ENCODE measurements at places on chromosomes 13 and 19.

- DNase-seq, result no peak
These were observed 32.1 kb downstream of the CYP2B6 start for GRCh38 chr19:41023193-41023592.

GRCh38 chr19:1473085-1473851, 5.7 kb downstream of the C19orf25 start:
- DNase-seq, result no peak

GRCh38 chr19:48596237-48596636, 10.3 kb upstream of the SPACA4 start:
- no peak for DNase-seq

GRCh38 chr13:112434937-112435523, 58.9 kb downstream of the SPACA7 start:
- DNase-seq, result no peak

DNA sequence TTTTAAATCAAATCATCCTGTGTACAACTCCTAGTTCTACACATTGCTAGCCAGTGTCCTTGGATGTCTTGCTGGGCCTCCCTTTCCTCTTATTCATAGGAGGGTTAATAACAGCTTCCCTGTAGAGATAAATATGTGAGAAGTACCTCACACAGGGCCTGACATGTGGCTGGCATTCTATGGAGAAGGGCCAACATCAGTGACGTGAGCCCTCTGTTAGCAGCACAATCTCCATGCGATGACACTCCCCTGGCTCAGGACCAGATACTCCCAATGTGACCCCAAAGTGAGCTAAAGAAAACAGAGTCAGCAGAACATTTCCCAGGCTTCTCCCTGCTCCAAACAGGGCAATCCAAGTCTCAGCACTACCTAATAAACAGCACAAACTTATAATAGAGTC, 818.4 kb downstream of the DIAPH3 start:
- DNase-seq, result no peak

DNA sequence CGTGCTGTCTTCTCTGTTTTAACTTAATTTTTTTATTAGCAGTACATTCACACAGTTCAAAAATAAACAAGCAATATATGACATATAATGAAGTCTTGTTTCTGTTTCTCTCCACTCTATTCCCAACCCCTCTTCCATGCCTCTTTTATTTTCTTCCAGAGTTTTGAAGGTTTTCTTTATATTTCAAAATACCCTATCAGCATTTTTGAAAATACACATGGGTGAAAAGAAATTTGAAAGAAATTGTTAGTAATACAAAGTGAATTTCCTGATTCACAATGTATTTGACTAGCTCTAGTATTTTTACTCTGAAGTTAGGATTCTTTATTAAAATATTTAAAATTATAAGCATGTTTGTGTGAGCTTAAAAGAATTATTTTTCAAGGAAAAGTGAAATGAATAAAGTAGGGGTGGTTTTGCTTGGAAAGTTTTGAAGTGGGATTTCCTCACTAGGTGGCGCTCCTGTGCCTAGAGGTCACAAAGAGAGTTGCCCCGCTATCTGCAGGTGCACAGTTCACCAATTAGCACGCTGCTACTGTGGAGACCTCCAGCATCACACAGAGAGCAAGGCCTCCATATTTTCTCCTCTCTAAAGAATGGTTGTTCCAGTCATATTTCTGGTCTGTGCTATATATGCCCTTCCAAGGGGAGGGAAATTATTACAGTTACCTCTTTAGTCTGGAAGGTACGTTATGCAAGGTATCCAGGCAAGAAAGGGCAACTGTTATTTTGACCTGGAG, 37.6 kb downstream of the SOX21 start:
- DNase-seq, result peak; percentile 16

DNA sequence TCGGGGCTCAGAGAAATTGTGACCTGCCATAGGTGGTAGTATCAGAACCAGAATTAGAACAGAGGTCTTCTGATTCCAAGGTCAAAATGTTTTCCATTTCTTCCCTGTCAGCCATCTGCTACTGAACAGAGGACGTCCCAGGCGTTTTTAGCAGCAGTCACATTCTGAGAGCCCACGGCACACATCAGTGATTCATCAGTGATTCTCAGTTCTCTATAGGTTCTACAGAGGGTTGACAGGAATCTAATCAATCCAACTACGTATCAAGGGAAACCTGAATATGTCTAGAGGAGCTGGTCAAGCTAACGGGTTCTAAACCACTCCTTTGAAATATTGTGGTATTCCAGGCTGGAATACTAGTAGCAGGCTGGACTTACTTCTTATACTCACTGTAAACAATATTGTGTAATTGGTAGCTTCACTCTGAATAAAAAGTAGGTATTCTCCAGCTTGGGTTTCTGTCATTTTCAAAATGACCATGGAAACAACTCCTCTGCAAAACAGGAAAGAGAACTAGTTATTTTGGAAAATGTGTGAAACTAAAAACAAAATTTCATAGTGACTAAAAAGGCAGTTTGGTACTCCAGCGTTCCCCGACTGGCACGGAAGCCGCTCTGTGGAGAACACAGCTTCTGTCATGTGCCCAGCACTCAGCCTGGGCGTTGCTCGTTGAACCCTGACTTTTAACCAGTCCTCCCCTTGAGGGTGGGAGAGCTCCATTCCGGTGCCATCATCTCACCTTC, 43.2 kb downstream of the FLT3 start:
- no peak for DNase-seq

- peak; percentile 39 for DNase-seq
These were observed 1.2 kb downstream of the ZSWIM4 start for GRCh38 chr19:13796301-13797057.

- DNase-seq, result no peak
These were observed 107.3 kb upstream of the ZNF507 start for GRCh38 chr19:32238076-32238475.

DNA sequence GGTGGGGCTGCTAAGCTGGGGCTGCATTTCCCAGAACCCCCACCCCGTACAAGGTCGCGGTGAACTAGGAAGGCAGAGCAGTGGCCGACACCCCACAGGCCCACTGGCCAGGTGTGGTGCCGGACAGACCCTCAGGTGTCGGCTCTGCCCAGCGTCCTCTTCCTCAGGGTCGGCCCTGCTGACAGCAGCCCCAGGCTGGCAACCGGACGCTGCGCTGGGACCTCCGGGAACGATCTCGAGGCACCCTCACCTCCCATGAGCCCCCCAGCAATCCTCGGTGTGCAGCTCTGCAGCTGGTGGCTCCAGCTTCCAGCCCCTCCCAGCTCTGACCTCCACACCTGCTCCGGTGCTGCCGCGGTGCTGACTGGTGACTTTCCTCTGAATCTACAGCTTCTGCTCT, 142.9 kb upstream of the SPACA7 start:
- no peak for DNase-seq

DNA sequence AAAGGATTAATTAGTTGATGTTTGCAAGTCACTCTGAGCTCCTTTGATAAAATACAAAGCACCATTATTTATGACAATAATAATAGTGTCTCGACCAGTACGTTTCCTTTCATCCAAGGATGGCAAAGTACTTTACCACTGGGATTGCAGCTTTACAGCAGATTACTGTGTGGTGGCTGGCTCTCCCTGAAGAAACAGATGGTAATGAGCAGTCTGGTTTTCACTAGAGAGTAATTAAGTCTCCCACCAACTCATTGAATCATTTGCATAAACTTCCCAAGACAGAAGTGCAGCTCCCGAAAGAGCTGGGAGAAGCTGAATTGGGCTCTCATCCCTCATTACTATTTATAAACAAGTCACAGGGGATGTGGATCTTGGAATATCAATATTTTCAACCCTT, 48.7 kb downstream of the KLF5 start:
- DNase-seq, result no peak

DNA sequence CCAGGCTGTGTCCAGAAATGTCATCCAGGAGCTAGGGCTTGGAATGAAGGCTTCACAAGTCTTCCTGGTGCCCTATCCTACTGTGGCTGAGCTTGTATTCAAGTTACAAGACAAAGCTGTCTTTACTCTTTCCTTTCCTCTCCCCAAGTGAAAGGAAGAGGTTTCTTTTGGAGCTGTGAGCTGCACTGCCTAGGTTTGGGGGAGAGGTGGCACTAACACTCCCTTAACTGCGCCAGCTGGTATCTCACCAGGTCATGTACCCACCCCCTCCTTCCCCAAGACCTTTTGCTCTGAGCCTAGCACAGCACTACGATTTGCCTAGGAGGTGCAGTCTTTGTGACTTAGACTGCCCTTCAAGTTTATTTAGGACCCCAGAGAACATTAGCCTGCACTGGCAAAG, 2053.6 kb upstream of the PRR20A start:
- no peak for DNase-seq

DNA sequence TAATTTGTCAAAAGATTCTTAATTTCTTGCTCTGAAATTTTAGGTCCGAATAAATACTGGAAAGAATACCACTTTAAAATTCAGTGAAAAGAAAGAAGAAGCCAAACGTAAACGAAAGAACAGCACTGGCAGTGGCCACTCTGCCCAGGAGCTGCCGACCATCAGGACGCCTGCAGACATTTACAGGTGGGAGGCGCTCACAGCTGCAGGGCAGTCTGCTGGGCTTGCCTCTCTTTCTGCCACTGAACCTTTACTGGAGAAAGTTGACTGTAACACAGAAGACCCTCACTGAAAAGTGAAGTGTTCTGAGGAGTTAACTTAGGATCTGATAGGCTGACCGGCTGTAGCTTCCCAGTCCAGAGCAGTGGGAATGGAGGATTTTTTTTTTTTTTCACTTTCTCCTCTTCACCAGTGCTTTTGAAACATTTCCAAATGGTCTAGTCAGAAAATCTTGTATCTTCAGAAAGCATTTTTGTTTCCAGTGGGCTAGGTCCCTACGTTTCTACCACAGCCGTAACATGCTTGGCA, 69.1 kb downstream of the URI1 start:
- no peak for DNase-seq

GRCh38 chr19:679418-680286, 3.5 kb downstream of the FSTL3 start:
- peak; percentile 90 for DNase-seq

DNA sequence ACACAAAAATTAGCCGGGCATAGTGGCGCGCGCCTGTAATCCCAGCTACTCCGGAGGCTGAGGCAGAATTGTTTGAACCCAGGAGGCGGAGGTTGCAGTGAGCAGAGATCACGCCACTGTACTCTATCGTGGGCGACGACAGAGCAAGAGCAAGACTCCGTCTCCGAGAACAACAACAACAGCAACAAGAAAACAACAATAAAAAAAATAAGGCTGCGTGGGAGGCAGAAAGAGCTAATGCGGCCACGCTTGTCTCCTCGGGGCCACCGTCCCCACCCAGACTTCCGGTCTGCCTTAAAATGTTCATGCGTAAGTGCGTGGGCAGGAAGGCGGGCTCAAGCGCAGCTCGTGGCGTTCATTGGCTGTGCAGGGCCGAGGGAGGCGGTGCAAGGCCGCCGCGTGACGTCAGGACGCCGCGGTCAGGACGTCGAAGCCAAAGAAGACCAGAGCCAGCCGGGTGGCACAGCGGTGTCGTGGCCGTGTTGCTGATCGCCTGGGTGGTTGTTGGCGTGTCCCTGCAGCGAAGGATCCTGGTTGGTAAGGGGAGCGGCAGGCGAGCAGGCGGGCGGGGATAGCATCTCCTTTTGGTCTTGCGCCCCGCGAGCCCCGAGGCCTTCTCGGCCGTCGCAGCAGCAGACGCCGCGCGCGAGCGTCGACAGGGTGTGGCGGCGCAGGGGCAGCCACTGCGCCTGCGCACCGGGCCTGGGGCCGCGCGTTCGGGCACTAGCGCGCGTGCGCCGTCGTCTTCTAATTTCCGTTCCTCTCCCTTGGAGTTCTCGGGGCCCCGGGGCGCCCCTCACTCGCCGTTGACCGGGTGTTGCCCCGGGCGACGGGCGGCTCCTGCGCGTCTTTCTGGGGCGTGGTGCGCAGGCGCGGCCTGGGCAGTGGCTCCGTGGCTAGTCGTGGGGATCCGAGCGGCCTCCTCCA, at the start of gene LENG8:
Gene LENG8 (plus strand): TSS at position 426 of the 927 bp plus-strand sequence. CDS start 2,146 bp downstream, outside the sequence.
- DNase-seq, result peak; percentile 100

DNA sequence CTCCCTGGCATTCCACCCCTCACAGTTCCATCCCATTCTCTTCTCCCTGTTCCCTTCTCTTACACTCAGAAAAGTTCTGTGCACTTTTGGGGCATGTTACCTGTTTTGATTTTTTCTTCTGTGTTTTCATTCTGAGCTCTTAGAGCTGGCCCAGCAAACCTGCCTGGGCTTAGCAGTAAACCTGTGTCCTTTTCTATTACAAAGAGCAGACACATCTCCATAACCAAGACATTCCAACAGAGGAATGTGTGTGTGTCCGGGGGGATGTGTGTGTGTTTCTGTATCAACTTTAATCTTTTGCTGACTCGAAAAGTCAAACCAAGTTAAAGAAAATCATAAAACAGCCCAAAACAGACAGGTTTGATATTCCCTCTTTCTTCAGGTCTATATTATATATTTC, 49.1 kb upstream of the SOX21 start:
- DNase-seq, result no peak

GRCh38 chr13:79405501-79405830, 589 bp downstream of the RBM26 start:
- no peak for DNase-seq

GRCh38 chr13:105816994-105817393, 718.5 kb downstream of the EFNB2 start:
- peak; percentile 70 for DNase-seq

GRCh38 chr19:15926484-15926883, 7.8 kb downstream of the CYP4F11 start:
- peak; percentile 11 for DNase-seq

GRCh38 chr19:32675720-32676185, at the start of gene RGS9BP:
Gene RGS9BP (plus strand): TSS chr19:32675848. CDS start chr19:32676264, 416 bp downstream.
- no peak for DNase-seq

GRCh38 chr13:110636053-110636475, 20.7 kb downstream of the NAXD start:
- DNase-seq, result no peak

DNA sequence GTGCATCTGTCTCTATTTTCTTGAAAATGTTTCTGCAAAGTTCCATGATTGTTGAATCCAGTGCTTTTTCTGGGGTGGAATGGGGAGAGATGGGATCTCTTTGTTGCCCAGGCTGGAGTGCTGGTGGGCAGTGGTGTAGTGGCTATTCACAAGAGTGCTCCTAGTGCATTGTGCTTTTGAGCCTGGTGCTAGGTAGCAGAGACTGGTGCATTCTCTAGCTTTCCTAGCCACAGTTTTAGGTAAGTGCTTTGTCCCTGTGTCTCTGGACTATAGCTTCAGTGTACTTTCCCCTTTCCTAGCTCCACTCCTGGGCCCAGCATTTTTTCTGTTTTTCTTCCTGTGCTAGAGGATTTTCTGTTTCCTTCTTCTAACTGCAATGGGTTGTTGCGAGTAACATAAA, 825.6 kb downstream of the SLITRK6 start:
- no peak for DNase-seq

GRCh38 chr19:4456843-4457653, 546 bp downstream of the UBXN6 start:
- peak; percentile 49 for DNase-seq

- no peak for DNase-seq
These were observed 38.5 kb downstream of the SOX21 start for GRCh38 chr13:94673851-94674250.

DNA sequence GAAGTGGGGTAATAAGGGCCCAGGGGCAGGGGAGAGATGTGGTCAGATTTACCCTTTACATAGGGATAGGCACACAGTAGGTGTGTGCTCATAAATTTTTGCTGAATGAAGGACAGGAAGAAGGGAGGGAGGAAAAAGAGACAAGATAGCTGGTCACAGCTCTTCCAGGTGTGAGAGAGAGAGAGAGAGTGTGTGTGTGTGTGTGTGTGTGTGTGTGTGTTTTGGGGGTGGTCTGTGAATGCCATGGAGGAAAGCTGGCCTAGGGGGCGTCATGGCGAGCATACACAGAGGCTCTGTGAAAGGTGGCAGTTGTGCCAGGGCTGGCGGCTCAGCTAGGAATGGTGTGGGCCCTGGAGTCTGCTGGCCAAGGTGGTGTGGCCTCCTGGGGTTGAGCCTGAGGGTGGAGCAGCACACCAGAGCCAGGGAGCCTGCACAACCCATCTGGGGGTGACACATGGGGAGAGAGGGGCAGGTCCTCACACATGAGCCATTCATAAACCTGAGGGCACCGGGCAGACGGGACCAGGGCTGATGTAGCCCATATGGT, 6.0 kb upstream of the PRX start:
- no peak for DNase-seq
